RCC 7860 (cell line): ENCODE measurements at places on chromosomes 11 and 22.

- no peak for DNase-seq
Measured at GRCh38 chr11:34727228-34727737, 106.4 kb downstream of the EHF start.

- DNase-seq: no peak
Measured at GRCh38 chr11:117649296-117650055, 147.5 kb downstream of the DSCAML1 start.

DNA sequence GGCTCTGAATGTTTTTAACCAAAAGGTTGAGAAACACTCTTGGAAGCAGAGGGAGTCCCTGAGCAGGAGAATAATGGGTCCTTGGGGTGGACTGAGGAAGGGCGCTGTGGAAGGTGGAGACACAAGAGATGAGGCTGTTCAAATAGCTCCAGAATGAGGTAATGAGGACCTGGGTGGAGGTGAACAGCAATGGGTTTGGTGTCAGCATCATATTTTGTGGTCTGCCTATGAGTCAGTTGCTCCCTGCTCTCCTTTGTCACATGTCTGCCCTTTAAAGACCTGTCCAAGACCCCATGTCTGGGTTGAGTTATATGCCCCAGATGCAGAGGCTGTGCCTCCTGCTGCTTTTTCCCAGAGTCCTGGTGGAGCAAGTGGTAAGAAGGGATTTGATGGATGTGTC is 113.6 kb downstream of the BARX2 start:
- no peak for DNase-seq

DNA sequence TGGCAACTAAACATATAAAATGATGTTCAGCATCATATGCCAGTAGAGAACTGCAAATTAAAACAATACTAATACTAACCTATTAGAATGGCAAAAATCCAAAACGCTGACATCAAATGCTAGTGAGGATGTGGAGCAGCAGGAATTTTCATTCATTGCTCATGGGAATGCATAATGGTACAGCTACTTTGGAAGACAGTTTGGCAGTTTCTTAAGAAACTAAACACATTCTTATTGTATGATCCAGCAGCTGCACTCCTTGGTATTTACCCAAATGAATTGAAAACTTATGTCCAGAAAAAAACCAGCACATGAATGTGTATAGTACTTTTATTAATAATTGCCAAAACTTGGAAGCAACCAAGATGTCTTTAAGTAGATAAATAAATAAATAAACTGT is 258.0 kb downstream of the TENM4 start:
- no peak for DNase-seq
